ENCODE measurements at places on chromosomes 4 and X. TPM values are rescaled to one million over a fixed set of nuclear protein-coding genes. Genes with fewer than 3 reads are reported as not detected.

Gene IRS4
- 0.55 TPM for total RNA-seq

Gene DCX
- not detected for total RNA-seq

Gene TECRL
- total RNA-seq: not detected

Gene RNF150
- 37.1 TPM for total RNA-seq

Gene VAMP7
- 6.4 TPM for total RNA-seq

Gene PNMA6F
- total RNA-seq: not detected

Gene MAGEA11
- not detected for total RNA-seq

Gene FNIP2
- total RNA-seq: 38.8 TPM

Gene GASK1B
- total RNA-seq: 4.3 TPM

Gene UNC5C
- 6.5 TPM for total RNA-seq

Gene MBTPS2
- not detected for total RNA-seq

Gene TRPC3
- total RNA-seq: 3.7 TPM

Gene NSD2
- total RNA-seq: 133 TPM

Gene SSX4
- total RNA-seq: not detected

Gene PARM1
- 24.6 TPM for total RNA-seq

Gene ZMAT1
- total RNA-seq: 2.9 TPM

Gene L1CAM
- 7.7 TPM for total RNA-seq

Gene FATE1
- total RNA-seq: not detected

Gene BLOC1S4
- total RNA-seq: 64.3 TPM

Gene ZDHHC9
- 30.1 TPM for total RNA-seq

Gene FGB
- not detected for total RNA-seq

Gene RNF128
- total RNA-seq: 51.6 TPM

Gene CCKAR
- total RNA-seq: 7.6 TPM

Gene EPGN
- total RNA-seq: not detected

Gene APLN
- 0.18 TPM for total RNA-seq

Gene IGFBP7
- 395 TPM for total RNA-seq

Gene MAGEA2B
- not detected for total RNA-seq

Gene POU3F4
- not detected for total RNA-seq

Gene NLRP2B
- total RNA-seq: not detected

Gene XPNPEP2
- total RNA-seq: 2.2 TPM

Gene SOX3
- total RNA-seq: not detected

Gene SFRP2
- 16.4 TPM for total RNA-seq

Gene TLR3
- total RNA-seq: 1.8 TPM

Gene XAGE2
- total RNA-seq: not detected

Gene PABPC1L2B
- not detected for total RNA-seq

Gene GUCY1B1
- total RNA-seq: 59.8 TPM

Measured in stomach (tissue), 19 donors.